ENCODE measurements at places on chromosomes 6 and 20. TPM values are rescaled to one million over a fixed set of nuclear protein-coding genes. Genes with fewer than 3 reads are reported as not detected.

DNA sequence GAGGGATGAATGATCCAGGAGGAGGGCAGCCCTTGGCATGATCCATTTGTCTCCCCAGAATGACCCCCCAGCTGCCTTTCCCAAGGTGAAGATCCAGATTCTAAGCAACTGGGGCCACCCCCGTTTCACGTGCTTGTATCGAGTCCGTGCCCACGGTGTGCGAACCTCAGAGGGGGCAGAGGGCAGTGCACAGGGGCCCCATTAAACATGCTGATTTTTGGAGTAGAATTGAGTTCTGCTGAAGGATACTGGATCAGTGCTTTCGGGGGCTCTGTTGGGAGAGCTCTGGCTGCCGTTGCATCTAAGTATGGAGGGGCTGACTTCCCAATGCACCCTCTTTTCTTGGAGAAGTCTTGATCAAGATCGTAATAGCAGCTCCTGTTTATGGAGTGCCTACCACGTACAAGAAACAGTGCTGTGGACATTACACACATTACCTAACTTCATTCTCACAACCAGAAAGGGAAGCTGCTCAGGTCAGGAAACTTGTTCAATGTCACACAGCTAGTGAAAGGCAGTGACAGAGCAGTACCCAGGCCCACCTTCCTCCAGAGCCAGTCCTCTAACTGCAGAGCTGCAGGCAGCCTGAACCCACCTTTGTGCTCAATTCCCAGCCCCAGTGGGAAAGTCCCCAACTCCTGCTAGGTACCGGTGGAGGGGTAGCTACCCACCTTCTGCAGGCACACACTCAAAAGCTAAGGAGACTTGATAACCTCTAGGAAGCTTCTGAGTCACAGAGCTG lies 5.4 kb downstream of the SPAG4 start:
- no peak for DNase-seq

DNA sequence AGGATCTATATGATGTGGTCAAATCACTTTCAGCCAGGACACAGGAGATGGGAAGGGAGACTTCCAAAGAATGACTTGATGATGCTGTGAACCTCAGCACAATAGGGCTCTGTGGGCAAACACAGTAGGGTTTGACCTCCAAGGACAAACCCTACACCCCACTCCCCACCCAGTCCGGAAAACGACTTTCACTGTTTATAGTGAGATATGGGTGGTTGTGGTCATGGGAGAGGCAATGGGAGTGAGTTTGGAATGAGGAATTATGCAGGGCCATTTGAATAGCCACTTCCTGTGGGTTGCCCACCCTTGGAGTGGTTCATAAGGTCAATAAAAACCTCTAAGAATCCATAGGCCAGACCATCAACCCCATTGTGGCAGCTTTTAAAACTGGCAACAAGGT lies 38.4 kb upstream of the PRND start:
- DNase-seq: no peak

BCAS4 gene
- 7.3 TPM for total RNA-seq

DNA sequence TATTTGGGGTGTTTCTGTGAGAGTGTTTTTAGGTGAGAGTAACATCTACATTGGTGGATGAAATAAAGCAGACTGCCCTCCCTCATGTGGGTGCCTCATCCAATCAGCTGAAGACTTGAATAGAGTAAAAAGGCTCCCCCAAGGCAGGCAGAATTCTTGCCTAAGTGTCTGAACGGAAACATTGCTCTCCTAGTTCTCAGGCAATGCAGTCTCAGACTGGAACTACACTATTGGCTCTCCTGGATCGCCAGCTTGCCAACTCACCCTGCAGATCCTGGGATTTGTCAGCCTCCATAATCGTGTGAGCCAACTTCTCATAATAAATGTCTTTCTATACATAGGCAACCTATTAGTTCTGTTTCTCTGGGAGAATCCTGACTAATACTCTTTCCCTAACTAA lies 5.5 kb upstream of the TMEM170B start:
- no peak for DNase-seq

APCDD1L gene
- not detected for total RNA-seq

NKX2-4 gene
- not detected for total RNA-seq

DNA sequence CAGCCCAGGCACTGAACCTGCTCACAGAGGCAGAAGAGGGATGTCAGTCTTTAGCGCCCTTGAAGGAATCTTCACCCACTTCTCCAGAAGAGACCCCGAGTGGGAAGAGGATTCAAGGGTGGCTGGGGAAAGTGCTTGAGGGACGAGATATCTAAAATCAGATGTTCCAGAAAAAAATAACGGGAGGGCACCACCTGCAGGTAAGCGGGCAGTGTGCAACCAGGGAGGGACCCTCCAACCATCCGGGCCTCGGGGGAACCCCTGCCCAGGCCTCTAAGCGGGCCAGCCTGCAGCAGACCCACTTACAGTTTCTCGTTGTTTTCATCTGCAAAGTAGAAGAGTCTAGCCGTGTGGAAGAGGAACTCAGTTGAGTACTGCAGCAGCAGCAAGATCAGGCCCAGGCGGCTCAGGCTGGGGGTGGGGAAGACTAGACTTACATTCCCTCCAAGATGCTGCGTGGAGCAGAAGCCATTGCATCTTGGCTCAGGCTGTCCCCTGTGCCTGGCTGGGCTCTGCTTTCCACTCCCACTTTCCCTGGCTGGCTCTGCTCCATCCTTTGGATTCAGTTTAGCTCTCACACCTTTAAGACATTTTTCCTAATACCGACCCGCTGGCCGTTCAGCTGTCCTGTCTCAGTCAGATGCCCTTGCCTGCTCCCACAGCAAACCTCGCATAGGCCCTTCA lies 71.0 kb downstream of the TRAM2 start:
- DNase-seq: no peak

DNA sequence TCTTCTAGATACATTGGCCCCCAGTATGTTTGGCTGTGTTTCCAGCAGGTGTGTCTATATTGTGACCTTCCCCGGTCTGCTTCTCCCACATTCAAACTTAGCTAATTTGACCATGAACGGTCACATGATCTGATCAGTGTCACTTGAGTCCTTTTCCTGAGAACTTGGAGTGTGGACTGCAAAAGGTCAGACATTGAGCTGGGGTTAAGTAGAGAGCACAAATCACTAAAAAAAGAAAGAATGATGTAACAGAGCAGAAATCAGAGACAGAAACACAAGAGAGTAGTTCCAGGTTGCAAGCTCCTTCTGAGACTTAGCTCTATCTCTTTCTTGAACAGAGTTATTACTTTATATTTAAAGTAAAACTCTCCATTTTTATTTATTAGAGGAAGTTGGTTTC lies 733.9 kb downstream of the CBLN4 start:
- DNase-seq: no peak

- no peak for DNase-seq
Observed at GRCh38 chr6:50829049-50829448, 10.4 kb downstream of the TFAP2B start.

GRCh38 chr6:83055366-83055964 lies 10.2 kb downstream of the UBE3D start:
- DNase-seq: peak; percentile 63

ANKRD66 gene
- total RNA-seq: not detected

- DNase-seq: no peak
Observed at GRCh38 chr6:136763255-136763654, 29.0 kb downstream of the MAP3K5 start.

CLPSL1 gene
- not detected for total RNA-seq

HLA-DMB gene
- 0.59 TPM for total RNA-seq

PAQR8 gene
- total RNA-seq: 10.7 TPM

DNA sequence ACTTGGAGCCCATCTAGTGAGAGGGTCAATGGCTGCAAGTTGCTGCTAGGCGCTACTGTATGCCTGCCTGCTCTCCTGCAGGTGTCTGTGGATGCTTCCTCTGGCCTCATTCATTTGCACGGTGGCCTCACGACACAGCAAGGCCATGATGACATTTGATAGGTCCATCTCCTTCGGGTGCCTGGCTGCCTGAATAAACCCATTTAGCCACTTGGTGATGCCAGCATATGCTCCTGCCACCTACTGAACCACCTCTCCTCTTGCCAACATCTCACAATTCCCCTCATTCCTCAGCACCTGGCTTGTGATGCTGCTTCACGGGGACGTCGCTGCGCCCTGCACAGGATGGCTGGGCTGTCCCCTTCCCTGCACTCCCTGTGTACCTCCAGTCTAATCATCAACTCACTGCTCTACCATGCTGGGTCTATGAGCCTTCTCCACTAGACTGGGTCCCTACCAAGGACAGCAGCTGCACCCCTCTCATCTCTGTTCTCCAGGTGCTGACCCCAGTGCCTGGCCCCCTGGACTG lies 51.1 kb downstream of the AGPAT4 start:
- no peak for DNase-seq

GRCh38 chr6:89084954-89085353 lies 4.4 kb downstream of the PNRC1 start:
- no peak for DNase-seq

- DNase-seq: no peak
Observed at GRCh38 chr6:88368071-88368787, 202.1 kb upstream of the CNR1 start.

- no peak for DNase-seq
Observed at GRCh38 chr20:21710341-21710740, 4.9 kb downstream of the PAX1 start.

- peak; percentile 93 for DNase-seq
Observed at GRCh38 chr20:34558320-34559218, at the start of gene MAP1LC3A. Gene MAP1LC3A, plus strand, starts transcription at chr20:34558718. Its CDS starts 151 bp downstream, at chr20:34558869.

DNA sequence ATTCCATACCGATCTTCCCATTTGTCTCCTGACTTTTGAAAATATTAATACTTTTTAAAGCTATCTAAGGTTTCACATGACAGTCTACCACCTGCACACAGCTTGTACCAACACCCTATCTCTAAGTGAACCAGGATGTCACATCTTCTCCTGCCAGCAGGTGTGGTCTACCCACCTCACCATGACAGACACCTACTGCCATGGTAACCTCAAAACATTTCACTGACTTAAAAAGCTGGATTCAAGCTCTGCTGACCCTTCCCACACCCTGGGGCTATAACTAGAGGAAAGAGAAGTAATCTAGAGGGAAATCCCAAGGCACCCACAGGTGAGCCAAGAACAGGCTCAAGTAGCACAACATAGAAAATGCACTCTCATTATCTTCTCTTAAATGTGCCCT lies 1.2 kb downstream of the SLC17A3 start:
- no peak for DNase-seq

- DNase-seq: no peak
Observed at GRCh38 chr6:148507774-148508173, 165.1 kb downstream of the SASH1 start.

CCN6 gene
- not detected for total RNA-seq

PRND gene
- total RNA-seq: not detected

- no peak for DNase-seq
Observed at GRCh38 chr6:24522228-24523176, 27.7 kb downstream of the ALDH5A1 start.

TTK gene
- 45.5 TPM for total RNA-seq

- no peak for DNase-seq
Observed at GRCh38 chr6:107676042-107676441, 148.1 kb downstream of the SCML4 start.

DNA sequence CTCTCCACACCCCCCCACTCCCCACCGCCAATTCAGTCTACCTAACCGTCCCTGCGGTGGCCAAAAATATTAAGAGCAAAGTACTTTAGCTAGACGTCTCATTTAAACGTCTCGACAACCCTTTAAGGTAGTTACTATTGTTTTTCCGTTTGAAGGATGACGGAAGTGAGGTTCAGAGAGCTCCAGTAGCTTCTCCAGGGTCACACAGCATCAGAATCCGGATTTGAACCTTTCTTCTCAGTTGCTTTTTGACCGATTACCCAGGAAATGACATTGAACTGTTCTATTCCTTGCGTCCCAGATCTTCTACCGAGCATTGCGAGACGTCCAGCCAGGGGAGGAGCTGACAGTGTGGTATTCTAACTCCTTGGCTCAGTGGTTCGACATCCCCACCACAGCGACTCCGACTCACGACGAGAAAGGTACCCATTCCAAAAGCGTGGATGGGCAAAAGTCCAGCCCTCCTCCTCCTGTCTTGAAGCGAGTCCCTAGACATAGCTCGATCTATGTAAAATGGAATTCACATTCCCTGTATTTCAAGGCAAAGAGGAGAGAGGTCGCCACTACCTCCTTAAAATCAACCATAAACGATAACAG lies 2.4 kb downstream of the PRDM13 start:
- DNase-seq: no peak

DNA sequence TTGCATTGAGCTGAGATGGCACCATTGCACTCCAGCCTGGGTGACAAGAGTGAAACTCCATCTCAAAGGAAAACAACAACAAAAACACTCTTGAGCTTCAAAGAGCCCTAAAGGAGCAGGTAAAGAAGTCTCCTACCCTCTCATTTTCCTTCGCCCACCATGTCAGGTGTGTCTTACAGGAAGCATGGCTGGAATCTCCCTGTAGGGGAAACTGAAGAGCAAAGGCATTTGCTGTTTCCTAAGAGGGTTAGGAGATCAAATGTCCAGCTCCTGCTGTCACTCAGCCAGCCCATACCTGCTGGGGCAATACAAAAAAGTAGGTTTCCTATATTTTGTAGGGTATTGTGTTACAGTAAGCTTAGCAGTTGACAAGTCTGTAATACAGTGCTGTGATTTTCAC lies 43.3 kb downstream of the SPATA2 start:
- DNase-seq: no peak

DNA sequence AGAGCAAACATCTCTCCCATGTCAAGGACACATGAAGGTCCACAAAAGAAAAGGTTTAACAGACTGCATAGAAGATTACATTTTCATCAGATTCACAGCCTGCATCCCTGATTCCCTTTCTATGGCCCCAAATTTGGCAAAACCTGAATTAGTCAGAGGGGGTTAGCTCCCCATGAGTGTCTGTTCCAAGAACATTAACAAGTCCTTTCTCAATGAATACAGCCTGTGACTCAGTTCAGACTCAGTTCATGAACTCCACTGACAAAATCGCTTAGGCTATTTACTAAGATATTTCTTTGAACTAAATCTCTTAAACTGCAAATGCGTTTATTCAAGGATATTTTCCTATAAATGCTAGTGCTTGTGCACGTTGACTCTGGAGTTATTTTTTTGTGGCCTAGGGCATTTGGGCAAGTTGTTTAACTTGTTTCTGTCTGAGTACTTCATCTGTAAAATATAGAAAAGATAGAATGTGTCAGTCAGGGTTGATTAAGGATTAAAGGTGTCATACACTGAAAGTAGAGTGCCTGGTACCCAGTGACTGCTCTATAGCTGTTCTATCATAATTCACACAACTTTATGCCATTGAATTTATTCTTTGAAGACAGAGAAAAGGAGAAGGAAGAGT lies 422.6 kb downstream of the HTR1B start:
- no peak for DNase-seq

- DNase-seq: no peak
Observed at GRCh38 chr6:68633281-68633971, 1.7 kb upstream of the ADGRB3 start.

DNA sequence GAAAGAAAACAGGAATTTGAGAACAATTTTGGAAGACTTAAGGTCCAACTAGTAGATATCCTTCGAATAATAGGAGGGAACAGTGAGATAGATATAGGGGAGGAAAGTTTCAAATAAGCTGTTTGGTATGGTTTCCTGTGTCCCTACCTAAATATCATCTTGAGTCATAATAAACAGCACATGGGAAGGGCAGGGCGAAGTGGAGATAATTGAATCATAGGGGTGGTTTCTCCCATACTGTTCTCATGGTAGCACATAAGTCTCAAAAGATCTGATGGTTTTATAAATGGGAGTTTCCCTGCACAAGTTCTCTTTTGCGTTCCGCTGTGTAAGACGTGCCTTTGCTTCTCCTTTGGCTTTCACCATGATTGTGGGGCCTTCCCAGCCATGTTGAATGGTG lies 39.5 kb upstream of the ENPP5 start:
- DNase-seq: no peak

CST4 gene
- not detected for total RNA-seq

DEF6 gene
- 1.8 TPM for total RNA-seq

Measured in neural crest cell (in vitro differentiated cells).